Frontal cortex (tissue), 4 donors: ENCODE measurements at places on chromosomes 13 and 19. TPM values are rescaled to one million over a fixed set of nuclear protein-coding genes. Genes with fewer than 3 reads are reported as not detected.

The UGGT2 gene
- 60.3 TPM for total RNA-seq

- DNase-seq = no peak
Measured at GRCh38 chr13:46468570-46469463, 81.8 kb upstream of the RUBCNL start.

- DNase-seq = no peak
Measured at GRCh38 chr13:45967589-45967988, 85.0 kb downstream of the ZC3H13 start.

The ZNF229 gene
- total RNA-seq = 30.6 TPM

The IZUMO4 gene
- total RNA-seq = 2.9 TPM
